ENCODE measurements at places on chromosomes 1 and 21.

DNA sequence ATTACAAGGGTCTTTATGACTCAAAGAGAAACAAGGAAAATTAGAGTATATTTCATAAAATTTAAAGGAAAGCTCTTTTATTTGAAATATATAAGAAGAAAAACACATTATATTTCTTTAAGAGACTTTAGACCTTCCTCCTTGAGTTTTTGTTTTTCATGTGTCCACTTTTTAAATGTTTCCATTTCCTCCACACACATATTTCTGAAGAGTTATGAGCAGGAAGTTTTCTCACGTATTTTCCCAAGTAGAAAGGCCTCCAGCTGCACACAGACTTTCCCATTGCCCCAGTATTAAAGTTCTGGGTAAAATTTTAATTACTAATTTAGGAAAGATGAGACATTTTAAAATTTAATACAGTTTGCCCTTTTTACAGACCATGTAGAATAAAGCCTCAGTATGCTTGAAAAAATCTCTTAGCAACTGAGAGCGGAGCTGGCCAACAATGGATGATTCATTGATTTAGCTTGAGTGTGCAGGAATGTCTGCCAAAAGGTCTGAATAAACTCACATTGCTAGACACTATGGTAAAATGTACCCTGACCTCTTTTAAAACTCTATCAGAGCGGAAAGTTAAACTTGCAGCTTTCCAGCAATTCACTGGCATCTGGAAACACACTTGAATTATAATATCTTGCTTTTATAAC is 57.9 kb downstream of the DDAH1 start:
- peak; percentile 98 for DNase-seq

DNA sequence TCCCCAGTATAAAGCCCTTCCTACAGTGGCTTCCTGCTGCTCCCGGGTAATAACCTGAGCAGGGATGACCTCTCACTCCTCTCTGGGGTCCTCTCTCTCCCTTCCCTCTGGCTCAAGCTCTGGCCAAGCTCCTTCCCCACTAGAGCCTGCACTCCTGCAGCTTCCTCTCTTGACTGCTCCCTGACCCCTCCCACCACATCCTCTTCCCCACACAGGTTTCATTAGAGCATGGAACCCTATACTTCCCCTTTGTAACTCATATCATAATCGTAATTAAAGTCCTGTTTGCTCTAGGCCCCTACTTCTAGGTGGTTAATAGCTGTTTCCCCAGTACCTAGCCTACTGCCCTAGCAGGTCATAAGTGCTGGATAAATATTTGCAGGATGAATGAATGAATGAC is 146.2 kb downstream of the C1orf21 start:
- DNase-seq = no peak

DNA sequence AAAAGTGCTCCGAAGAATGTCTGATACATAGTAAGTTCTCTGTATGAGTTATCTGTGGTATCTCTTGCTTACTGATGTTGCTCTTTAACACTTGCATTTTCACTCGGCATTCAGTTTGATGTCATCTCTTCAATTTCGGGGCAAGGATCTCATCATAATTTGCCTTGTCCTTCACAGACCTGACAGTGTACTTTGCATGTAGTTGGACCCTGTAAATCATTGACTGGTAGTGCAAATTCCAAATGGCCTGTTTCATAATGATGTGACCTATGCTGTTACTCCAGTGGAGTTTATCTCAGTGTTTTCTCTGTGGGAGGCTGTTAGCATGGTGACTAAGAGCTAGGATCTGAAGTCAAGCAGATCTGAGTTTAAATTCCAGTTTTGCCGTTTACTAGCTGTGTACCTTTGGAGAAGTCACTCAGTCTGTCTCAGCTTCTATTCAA is 34.2 kb upstream of the ABCD3 start:
- DNase-seq = no peak

- DNase-seq = no peak
Observed at GRCh38 chr21:14817311-14817710, 247.5 kb downstream of the NRIP1 start.

DNA sequence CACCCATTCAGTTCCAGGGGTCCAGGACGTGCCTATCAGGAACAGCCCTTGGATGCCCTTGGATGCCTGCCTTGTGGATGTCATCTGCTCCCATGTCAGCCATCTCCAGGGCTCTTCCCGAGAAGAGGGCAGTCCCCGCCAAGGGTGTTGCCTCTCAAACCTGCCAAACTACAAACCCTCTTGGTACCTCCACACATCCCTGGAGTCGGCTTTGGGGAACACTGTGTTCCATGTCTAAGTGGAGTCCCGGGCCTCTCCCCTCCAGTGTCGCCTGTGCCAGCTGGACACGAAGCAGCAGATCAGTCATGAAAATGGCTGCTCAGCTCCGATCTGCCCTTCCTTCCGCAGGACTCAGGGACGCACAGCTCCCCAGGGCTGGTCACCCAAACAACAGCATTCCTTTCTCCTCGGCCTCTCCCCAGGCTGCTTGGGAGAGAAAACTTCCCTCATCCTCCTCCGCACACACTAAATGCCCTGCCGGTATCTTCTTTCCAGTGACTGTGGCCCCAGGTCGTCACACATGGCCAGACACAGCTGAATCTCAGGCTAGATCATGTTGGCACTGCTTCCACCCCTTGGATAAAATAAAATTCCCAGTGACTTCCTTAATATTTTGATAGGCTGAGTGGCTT is 53.4 kb downstream of the GALNT2 start:
- no peak for DNase-seq

GRCh38 chr1:62435231-62436038 is 1.4 kb upstream of the USP1 start:
- DNase-seq = peak; percentile 33

DNA sequence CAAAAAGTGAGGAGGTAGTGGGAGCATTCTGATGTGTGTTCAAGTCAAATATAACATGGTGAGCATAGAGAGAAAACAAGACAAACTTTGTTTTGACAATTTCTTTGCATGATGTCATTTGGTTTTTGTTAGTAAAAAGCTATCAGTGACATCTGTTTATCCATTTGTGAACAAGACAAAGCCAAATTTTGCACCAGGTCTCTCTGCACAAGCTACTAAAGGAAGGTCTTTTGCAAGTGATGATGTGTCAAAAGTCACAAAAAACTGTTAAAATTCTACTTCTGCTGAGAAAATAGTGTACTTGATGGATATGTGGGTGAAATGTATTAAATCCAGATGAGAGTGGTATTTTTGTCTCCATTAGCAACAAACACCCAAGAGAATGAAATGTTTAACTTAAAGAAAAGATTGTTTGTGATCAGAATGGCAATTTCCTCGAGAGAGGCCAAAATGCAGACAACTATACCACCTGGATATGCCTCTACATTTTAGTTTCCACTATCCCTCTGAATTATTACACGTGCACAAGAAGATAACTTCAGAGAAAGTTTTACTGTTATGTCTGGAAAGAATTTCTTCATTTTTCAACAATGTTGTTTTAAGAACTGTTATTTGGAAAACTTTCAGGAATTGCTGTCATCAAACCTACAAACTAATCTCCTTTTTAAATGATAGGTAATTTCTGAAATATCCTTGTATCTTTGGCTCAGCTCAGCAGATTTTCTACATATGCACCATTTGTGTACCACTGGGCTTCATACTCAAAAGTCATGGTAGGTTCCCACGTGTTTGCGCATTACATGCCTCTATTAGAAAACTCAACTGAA is 807.4 kb upstream of the ADGRL2 start:
- DNase-seq = peak; percentile 92

DNA sequence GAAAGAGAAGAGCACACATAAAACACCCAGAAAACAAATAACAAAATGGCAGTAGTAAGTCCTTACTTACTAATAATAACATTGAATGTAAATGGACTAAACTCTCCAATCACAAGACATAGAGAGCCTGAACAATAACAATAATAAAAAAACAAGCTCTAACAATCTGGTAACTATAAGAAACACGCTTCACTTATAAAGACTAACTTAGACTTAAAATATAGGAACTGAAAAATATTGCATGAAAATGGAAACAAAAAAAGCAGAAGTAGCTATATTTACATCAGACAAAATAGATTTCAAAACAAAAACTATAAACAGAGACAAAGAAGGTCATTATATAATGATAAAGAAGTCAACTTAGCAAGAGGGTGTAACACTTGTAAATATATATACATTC is 83.1 kb upstream of the LYPLAL1 start:
- peak; percentile 42 for DNase-seq

GRCh38 chr21:42685036-42685435 is 31.6 kb downstream of the PDE9A start:
- peak; percentile 45 for DNase-seq

- DNase-seq = peak; percentile 44
Observed at GRCh38 chr1:156859523-156860112, 701 bp upstream of the INSRR start.

DNA sequence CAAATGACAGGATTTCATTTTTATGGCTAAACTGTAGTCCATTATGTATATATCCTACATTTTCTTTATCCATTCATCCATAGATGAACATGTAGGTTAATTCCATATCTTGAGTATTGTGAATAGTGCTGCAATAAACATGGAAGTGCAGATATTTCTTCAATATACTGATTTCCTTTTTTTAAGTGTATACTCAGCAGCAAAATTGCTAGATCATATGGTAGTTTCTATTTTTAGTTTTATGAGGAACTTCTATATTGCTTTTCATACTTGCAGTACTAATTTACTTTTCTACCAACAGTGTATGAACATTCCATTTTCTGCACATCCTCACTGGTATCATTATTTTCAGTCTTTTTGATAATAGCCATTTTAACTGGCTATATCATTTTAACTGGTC is 30.1 kb downstream of the OR10J5 start:
- no peak for DNase-seq

- no peak for DNase-seq
Observed at GRCh38 chr1:160406131-160406968, 6.0 kb downstream of the VANGL2 start.

DNA sequence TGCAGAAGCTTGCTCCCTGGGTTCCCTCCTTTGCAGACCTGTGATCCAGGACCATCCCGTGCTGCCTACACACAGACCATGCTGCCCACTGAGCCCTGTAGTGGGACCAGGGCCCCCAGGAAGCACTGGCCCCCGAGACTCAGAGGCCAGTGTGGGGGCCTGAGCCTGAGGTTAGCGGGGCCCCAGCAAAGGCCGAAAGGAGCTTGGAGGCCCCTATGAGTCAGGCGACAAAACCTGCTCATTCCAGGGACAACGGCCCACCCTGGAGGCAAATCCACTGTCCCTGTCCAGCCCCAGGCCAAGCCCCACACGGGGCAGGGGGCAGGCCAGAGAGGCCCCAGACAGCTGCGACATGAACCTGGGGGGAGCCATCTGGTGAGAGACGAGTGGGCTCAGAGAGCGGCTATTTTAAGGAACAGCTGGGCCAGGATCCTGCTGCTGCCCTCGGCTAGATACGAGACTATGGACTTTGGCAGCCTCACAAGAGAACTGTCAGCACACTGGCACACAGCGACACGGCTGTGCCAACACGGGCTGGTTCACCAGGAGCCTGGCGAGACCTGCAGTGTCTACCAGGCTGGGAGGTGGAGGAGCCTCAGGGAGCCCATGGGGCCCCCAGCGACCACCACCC is 74.7 kb downstream of the ARHGEF16 start:
- peak; percentile 88 for DNase-seq

DNA sequence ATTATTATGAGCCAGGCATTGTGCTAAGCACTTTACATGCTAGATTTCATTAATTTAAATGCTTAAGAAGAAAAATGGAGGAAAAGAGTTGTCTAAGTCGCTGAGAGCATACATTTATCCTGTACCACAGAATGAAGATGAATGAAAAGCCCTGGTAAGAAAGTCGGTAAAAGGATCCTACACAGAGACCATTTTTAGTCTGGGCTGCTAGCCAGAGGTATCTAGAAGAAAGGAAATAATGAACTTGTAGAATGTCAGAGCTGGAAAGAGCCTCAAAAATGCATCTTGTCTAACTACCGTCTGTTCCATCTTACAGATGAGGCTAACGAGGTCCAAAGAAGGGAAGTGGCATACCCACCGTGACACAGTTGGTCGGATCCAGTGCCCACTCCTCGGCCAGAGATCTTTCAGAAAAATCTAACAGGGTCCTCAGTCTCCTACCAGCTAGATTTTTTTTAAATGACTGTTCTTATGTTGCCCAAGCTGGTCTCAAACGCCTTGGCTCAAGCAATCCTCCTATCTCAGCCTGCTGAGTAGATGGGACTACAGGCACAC is 12.2 kb upstream of the TNR start:
- peak; percentile 7 for DNase-seq

- DNase-seq = no peak
Observed at GRCh38 chr21:40422896-40423635, 423.9 kb downstream of the DSCAM start.

DNA sequence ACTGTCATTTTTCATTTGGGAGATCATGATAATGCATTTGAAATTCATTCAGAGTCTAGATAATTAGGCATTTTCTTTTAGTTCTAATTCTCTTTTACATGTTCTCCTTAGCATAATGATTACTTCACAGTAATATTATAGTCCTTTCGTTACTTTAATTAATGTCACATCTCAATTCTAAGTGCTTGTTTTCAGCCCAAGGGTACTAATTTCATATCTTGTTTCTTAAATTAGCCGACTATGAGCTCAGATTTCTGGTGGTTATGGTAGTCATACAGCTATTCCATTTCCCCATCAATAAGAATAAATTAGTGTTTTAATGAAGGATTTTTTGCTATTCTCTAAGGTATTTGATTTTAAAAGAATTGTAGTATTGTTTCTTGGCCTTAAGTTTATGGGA is 120.9 kb downstream of the NCAM2 start:
- no peak for DNase-seq

- DNase-seq = no peak
Observed at GRCh38 chr21:40770435-40771055, 76.4 kb downstream of the DSCAM start.

DNA sequence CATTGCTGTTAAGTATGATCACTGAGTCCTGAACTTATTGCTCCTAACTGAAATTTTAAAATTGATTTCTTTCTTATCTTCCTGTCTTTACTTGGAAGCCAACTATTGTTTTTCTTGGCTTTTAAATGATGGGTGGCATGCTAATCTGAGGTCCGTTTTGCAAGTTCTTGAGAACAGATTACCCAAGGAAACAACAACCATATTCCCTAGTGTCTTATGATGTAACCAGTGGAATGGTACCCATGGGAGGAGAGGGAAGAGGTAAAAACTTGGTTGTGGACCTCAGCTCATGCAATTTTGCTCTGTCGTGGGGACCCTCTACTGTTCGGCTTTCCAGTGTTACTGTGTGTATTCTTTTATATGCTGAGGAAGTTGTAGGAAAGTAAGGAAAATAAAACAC is 454.8 kb upstream of the ADAMTS5 start:
- DNase-seq = no peak

Data from muscle of leg (tissue), 16 donors.